Lower leg skin (tissue), 4 donors: ENCODE measurements at places on chromosomes 3 and 15. TPM values are rescaled to one million over a fixed set of nuclear protein-coding genes. Genes with fewer than 3 reads are reported as not detected.

The FETUB gene
- 4.0 TPM for total RNA-seq

DNA sequence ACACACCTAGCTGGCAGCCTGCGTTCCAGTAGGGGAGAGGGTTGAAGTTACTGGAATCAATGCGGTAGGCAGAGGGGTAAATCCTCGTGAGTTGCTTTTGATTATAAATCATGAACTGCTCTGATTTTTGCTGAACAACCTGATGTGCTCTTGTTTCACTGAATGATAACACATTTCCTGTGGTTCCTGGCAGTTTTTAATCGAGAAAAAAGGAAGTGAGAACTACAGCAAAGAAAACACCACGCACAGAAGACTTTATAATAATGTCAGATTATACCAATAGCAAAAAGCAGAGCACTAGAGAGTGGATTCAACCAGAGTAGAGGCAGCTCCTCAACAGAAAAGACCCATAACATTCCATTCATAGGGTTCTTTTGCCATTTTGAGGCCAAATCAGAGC is 200.8 kb upstream of the STRIT1 start:
- no peak for DNase-seq

The FBXW12 gene
- not detected for total RNA-seq

DNA sequence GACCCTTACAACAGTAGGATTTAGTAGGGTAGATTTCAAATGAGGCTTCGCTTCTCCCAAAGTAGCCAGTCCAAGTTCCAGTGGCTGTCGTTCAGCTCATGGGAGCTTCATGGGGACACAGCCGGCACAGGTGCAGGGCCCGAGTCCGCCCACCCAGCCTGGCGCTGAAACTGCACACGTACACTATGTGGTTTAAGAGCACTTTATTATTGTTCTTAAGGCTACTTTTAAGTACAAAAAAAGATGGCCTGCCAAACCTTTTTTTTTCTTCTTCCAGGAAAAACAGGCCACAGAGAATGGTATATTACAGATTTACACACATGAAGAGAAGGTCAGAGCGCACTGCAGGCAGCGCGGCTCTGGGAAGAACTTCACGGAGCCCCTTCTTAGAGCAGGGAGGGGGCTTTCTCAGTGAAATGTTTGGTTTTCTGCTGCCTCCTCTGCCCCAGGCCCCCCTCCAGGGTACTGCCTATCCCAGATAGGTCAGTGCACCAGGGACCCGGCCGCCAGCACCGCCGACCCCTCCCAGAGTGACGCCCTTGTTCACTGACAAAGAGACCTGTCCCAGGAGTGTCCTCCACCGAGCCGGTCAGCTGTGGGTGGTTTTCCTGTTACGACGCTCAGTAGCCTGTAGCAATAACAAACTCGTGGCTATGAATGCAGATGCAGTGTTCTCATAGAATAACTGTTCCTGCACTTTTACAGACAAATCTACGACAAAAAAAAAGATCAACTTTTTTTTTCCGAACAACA is 87.7 kb downstream of the VGLL4 start:
- DNase-seq, result no peak

DNA sequence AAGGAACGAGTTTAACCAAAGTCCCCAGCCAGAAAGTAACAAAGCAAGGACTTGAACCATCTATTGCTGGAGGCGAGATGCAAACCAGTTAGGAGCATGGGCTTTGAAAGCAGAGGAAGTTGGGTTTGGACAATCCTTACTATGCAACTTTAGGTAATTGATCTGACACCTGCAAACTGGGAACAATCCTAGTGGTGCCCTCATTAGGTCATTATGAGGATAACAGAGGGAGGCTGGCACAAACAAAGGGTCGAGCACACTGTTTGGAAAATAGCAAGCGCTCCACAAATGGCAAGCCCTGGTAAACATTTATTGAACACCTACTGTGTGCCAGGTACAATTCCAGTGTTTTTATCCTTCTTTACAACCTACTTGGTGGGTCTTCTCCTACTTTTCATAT is 45.6 kb downstream of the WNT5A start:
- DNase-seq, result no peak

The PAQR5 gene
- 4.8 TPM for total RNA-seq

DNA sequence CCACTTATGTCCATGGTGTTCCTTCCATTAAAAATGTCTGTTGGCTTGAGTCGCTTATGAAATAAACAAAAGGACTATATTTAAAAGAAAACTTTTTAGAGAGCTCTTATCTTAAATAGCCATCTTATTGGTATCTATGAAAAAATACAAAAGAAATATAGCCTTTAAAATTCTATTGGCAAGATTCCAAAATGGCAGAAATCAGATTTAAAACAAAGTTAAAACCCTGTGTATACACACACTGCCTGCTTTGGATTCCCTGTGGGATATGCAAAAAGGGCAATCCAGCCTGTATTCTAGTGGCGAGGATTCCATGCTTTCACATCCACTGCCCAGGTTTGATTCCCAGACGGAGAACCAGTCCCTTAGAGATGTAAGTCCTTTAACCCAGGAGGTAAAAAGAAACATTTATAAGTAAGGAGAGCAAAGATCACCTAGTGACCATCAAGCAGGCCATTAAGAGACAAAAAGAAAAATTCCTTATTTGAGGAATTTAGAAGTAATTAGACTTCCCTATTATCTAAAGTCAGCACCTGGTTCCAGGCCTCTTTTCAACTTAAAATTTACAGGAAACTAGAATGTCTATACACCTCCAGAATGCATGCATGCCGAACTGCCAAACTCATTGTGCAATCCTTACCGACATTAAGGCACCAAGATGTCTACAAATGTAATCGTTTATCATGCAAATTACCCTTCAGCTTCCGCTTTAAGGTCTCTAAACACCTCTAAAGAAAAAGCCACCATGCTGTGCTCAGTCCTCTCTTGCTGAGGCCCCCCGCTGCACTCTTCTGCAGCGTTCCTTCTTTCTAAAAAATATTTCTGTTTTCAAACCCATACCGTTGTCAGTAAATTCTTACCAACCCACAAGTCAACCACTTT is 69.6 kb upstream of the STRIT1 start:
- no peak for DNase-seq

The TMEM212 gene
- not detected for total RNA-seq
